ENCODE measurements at places on chromosomes 11 and 22.

GRCh38 chr11:3955299-3955665 is 99.8 kb downstream of the STIM1 start:
- no peak for DNase-seq

- no peak for DNase-seq
Measured at GRCh38 chr22:48676266-48677167, 1151.2 kb downstream of the BRD1 start.

GRCh38 chr11:9738116-9738515 is 74.2 kb downstream of the SWAP70 start:
- no peak for DNase-seq

DNA sequence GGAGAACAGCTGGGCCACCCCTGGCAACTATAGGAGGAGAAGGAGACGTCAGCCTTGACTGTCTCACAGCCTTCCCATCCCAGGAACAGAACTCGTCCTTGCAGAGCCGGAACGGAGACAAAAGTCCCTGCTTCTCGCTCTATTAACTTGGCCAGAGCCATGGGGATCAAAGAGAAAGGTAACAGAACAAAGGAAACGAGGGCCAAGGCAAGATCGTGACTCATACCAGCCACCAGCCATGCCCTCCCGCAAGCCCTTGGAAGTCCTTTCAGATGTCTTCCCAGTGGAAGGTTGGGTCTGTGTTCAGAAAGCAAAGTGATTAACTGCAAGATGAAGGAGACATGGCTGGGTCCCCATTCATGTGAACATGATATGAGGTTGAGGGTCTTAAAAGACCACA is 64.7 kb downstream of the PDE2A start:
- DNase-seq, result no peak

DNA sequence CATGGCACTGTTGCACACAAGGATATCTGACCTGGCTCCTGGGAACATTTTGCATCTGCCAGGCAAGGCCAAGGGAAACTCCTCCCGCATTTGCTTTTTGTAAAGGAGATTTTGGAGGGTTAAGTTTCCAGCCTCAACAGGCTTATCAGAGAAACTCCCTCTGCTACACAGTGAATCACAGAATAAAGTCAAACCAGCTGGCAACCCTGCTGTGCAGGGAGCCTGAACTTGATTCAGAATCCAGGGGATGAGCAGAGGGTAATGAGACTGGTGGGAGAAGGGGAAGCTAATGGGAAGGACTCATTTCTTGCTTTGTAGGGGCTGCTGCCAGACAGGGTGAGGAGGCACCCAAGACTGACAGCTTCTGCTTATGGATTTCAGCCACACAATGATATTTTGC is 185.3 kb upstream of the ISX start:
- DNase-seq, result no peak

DNA sequence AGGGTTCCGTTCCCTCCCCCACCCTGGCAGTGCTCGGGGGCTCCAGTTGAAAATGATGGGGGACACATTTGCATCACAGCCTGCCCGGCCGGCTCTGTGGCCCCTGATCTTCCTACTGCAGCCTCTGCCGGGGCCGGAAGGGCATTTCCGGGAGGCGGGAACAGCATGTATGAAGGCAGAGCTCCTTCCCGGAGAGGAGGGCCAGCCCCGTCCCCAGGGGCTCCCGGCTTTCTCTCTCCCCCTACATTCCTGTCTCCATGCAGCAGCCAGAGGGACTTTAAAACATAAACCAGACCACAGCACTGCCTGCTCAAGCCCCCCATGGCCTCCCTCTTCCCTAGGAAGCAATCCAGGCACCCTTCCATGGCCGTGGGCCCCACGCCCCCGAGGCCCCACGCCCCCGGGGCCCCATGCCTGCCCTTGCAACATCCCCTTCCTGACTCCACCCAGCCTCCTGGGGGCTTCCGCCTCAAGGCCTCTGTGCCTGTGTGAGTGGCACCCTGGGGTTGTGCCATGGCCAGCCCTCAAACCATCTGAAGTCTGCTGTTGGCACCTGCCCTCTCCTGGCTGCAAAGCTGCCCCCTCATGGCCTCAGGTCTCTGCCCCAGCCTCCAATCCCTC is 73.1 kb downstream of the CDKN1C start:
- DNase-seq, result no peak

DNA sequence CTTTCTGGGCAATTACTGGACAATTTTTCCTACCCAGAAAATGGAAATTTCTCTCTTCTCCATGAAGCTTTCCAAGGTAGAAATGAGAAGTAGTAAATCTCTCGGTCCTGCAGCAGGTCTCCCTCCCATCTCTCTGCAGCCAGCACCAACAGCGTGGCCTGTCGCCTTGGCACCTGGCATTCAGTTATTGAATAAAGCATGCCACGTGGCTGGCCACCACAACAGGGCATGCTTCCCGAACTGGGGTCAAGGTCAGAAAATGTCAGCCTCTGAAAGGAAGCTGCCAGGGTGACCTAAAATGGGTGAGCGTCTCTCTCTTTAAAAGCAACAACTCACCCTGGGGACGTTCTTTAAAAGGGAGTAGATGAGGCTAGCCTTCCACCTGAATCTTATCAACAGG is 14.0 kb downstream of the CACNG2 start:
- no peak for DNase-seq

DNA sequence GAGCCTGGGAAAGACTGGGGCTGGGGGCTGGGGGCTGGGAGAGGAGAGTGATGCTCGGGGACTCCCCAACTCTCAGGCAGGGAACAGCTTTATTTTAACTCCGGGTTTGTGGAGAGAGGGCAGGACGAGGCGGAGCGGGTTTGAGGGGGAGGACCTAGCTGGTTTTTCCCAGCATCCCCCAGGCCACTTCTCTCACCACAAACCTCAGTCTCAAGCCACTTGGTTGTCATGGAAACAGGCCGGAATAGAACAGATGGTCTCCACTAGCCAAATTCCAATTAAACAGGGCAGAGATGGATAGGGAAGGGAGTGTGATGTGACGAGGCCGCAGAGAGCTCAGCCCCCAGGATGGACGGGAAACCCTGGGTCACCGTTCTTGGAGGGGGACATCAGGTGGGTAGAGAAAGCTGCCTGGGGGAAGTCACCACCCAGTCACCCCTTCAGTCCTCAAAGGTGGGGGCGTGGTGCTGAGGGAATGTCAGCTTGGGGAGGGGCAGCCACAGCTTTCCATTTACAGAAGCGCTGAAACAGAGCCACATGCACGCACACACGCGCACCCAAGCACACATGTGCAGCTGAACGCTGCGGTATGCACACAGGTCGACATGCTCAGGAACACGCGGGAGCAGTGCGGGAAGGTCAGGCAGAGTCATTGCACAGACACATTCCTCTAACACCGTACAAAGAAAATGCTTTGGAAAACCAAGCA is 19.2 kb downstream of the NECTIN1 start:
- DNase-seq, result no peak

- DNase-seq, result no peak
Measured at GRCh38 chr11:115123641-115124040, 380.6 kb downstream of the CADM1 start.

DNA sequence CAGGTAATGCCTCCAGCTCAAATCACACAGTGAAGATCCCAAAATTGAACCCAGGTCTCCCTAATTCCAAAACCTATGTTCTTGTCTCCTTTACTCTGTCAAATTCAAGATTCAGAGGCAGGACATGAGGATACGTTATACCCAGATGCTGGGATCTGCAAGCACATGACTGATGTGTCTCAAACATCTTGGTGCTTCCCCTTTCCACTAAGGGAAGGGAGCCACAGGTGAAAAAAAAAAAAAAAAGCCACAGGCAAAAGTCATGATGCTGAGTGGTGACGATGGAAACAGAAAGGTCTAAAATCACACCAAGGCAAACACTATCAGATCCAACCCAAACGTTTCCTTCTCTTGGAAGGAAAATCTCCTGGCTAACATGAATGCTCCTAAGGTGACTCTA is 24.0 kb downstream of the ABTB2 start:
- DNase-seq, result no peak

DNA sequence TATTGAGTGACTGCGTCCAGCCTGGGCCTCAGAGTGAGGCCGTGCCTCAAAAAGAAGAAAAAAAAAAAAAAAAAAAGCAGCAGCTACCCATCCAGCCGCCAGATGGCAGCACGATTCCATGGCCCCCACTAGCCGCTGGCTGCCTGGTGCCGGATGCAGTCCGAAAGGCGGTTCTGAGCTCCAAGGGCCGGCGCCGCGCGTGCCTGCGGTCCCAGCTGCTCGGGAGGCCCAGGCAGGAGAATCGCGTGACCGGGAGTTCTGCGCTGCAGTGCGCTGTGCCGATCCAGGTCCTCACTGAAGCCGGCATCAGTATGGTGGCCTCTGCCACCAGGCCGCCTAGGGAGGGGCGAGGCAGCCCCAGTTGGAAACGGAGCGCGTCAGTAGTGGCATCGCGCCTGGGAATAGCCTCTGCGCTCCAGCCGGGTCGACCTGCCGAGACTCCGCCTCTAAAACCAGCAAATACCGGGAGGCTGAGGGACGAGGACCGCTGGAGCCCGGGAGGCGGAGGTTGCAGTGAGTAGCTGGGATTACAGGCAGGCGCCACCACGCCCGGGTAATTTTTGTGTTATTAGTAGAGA is 19.3 kb downstream of the SCARF2 start:
- peak; percentile 57 for DNase-seq

DNA sequence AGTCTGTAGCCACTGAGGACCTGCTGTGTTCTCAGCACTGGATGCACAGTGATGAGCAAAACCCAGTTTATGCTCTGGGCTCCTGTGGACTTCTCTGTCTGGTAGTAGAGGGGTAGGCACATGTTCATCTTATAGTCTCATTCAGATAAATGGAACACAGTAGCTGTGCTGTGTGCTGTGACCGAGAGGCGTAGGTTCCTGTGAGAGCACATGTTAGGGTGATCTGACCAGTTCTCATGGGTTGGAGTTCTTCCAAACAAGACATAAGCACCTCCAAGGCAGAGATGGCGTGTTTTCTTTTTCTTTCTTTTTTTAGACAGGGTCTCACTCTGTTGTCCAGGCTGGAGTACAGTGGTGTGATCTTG is 154.8 kb upstream of the RASSF10 start:
- DNase-seq, result no peak

GRCh38 chr11:128834157-128834556 is 32.9 kb downstream of the KCNJ1 start:
- no peak for DNase-seq

DNA sequence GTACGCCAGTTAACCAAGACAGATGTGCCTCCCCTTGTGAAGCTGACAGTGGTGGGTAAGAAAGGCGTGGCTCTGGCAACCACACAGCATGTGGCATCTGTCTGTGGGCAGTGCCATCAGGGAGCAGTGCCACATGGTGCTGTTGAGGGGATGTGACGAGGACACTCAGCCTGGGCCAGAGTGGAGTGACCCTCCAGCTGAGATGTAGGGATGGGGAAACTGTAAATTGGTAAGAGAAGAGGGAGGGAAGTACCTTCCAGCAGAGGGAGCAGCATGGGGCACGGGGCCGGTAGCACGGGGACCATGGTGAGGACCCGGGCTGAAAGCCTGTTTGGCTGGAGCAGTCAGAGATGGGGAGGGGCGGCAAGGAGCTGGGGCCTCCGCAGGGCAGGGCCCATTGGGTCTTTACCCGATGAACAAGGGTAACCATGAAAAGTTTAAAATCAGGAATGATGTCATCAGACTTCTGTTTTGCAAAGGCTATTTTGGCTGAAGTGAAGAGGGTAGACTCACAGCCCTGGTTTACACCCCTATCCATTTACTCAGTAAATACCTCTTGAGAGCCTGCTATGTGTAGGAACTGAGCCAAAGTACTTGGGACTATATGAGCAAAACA is 10.4 kb downstream of the TMPRSS6 start:
- DNase-seq, result no peak

GRCh38 chr22:46113910-46114517 is 36.3 kb upstream of the PPARA start:
- no peak for DNase-seq

- DNase-seq, result no peak
Measured at GRCh38 chr11:64667154-64667745, 55.7 kb downstream of the NRXN2 start.

GRCh38 chr11:77250881-77251640 is 50.4 kb downstream of the GDPD4 start:
- no peak for DNase-seq

DNA sequence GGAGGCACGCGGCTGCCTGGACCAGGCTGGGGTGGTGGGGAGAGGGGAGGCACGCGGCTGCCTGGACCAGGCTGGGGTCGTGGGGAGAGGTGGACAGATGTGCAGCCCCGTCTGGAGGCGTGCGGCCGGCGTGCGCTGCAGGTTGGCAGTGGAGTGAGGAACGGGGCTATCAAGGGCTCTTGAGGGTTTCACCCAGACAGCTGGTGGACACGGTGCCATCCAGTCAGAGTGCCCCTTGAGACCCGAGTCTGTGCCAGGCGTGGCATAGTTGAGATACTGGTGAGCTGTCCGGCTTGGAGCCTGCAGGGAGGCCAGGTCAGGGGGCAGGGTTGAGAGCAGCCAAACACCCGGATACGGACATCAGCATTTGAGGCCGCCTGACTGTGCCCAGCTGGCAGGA is 1.5 kb upstream of the GRAMD4 start:
- no peak for DNase-seq

- no peak for DNase-seq
Measured at GRCh38 chr11:130668751-130669150, 220.3 kb downstream of the ADAMTS15 start.

DNA sequence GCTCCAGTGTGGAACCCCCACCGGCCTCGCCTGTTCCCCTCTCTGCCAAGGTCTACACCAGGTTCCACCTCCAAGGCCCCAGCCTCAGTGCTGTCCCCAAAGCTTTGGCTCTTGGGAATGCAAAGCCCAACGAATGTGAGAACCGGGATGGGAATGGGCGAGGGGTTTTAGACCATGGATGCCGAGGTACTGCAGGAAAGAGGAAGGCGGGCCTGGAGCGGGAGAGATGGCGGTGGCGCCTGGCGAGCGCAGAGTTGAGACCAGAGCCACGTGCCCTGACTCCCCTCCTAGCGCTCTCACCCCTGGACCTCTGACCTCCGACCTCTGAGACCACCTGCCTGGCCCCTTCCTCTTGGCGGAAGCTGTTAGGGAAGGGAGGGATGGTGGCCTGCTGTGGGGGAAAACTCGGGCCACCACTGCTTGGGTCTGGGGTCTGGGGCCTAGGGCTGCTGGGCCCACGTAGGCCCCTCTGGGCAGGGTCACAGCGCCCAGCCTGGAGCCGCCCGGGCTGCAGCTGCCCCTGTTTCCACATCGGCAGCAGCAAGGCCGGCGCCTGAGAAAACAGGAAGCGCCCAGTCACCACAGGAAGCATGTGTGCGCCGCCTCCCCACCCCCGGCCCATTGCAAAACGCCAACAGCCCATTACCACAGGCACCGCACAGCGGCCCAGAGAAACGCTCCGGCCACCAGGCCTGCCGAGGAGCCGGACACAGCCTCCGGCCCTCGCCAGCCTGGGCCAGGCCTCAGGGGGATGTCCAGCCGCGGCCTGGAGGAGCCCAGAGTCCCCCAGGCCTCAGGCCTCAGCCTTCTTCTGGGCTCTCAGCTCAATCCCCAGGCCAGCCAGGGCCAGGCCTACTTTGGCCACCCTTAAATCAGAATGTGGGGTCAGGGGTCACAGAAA is 13.8 kb upstream of the SLC39A13 start:
- DNase-seq, result no peak

DNA sequence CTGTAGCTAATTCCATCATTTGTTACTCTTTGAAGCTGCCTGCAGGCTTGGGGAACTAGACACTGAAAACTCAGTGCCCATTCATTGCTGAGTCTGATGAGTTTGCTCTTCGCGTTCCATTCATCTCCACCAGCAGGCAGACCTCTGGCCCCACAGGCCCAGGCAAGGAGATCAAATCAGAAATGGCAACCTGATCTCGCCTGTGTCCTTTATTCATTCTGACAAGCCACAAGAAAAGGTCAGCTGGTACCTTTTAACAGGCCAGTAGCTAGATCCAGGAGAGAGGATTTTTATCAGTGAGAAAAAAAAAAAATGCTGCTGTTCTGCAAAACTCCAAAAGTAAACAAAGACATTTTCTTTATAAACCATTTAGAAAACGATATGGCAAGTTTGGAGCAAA is 742.5 kb downstream of the ETS1 start:
- no peak for DNase-seq

GRCh38 chr11:76665172-76665571 is 5.4 kb downstream of the LRRC32 start:
- DNase-seq, result no peak

All from activated T-cell treated with anti-CD3 and anti-CD28 coated beads for 4 hours (primary cell).